ENCODE measurements at places on chromosomes 6 and 20.

DNA sequence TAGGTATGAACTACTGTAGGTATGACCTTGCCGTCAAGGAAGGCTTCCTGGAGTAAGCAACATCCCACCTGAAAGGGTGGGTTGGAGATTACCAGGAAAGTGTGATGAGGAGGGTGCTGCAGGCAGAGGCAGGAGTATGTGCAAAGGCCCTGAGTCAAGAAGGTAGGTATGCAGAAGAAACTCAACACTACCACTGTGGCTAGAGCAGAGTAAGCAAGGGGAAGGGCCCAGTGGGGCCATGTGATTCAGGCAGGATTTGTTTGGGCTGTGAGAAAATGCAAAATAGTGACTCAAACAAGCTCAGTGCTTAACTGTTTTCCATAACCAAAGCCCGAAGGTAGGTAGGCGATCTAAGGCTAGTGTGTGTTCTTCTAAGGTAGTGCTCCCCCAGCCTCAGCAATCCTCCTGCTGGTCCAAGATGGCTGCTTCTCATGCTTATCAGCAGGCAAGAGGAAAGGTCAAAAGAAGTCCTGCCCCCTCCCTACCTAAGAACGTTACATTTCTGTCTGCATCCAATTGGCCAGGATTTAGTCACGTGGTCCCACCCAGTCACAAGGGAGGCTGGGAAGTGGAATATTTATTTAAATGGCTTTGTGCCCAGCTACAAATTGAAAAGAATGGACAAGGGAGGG lies 36.2 kb upstream of the HMGA1 start:
- no peak for DNase-seq

DNA sequence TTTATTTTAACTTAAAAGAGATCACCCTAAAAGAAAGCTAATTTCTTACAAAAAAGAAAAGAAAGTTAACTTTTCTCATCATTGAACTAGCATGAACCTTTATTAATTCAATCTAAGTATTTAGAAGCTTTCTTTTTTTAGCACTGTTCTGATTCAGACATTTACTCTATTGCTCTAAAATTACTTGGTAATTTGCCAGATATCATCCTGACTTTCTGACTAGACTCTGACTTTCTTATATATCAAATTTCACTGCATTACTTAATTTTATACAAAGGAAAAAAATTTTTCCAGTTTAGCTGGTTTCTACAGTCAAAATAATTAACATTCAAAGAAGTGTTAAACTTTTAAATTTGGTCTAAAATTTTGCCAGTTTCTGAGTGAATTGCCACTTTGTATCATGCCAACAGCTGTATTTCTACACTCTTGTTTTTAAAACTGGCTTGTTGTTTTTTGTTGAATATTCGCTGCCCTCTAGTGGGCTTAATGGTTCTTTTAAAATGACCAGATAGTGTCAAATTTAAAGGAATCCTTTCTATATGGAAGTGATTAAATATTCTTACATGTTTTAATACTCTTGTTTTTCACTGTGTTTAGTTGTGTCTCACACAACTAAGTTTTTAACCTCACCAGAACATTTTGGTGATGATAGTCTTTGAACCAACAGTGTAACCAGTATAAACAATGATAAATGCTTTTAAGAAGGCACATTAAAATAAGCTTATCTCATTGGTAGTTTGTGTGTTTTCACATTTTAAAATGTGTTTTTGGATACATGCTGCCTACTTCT lies 102.0 kb downstream of the POPDC3 start:
- peak; percentile 54 for DNase-seq

- DNase-seq = peak; percentile 63
Observed at GRCh38 chr6:169156108-169156792, 97.4 kb downstream of the THBS2 start.

GRCh38 chr6:5274231-5274630 lies 12.9 kb downstream of the FARS2 start:
- DNase-seq = no peak

GRCh38 chr6:159193923-159194322 lies 24.7 kb downstream of the FNDC1 start:
- DNase-seq = peak; percentile 89

DNA sequence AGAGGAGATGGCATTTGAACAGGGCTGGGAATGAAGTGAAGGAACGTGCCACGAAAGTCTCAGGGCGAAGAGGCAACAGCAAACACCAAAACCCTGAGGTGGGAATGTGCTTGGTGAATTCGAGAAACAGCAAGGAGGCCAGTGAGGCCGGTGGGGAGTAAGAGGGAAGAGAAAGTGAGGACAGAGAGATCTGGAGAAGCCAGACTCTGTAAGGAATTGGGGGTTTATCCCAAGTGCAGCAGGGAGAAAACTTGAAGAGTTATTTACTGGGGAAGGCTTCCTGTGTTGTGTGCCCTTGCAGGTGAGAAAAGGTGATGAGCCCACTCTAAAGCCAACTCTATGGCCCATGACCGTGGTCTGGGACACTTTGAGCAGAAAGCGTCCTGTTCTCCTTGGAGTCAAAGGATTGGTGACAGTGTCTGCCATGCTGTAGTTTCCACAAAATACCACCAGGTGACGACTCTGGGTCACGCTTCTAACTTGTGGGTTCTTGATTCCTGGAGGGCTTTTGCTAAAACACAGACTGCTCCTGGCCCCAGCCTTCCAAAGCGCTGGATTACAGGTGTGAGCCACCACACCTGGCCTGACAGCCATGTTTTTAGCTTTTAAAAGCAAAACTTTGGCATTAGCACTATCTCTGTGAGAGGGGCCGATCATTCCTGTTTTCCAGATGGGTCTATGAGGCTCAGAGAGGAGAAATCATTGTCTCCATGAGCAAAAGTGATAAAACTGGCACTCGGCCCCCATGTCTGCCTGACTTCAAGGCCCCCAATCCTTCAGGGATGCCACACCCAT lies 18.0 kb upstream of the CSNK2A1 start:
- peak; percentile 59 for DNase-seq

DNA sequence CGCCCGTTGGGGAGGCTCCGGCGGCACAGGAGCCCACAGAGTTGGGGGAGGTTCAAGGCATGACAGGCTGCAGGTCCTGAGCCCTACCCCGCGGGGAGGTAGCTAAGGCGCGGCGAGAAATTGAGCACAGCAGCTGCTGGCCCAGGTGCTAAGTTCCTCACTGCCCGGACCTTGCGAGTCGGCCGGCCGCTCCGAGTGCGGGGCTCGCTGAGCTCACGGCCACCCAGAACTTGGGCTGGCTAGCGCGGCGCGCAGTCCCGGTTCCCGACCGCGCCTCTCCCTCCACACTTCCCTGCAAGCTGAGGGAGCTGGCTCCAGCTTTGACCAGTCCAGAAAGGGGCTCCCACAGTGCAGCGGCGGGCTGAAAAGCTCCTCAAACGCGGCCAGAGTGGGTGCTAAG lies 23.9 kb upstream of the KIF13A start:
- DNase-seq = no peak

DNA sequence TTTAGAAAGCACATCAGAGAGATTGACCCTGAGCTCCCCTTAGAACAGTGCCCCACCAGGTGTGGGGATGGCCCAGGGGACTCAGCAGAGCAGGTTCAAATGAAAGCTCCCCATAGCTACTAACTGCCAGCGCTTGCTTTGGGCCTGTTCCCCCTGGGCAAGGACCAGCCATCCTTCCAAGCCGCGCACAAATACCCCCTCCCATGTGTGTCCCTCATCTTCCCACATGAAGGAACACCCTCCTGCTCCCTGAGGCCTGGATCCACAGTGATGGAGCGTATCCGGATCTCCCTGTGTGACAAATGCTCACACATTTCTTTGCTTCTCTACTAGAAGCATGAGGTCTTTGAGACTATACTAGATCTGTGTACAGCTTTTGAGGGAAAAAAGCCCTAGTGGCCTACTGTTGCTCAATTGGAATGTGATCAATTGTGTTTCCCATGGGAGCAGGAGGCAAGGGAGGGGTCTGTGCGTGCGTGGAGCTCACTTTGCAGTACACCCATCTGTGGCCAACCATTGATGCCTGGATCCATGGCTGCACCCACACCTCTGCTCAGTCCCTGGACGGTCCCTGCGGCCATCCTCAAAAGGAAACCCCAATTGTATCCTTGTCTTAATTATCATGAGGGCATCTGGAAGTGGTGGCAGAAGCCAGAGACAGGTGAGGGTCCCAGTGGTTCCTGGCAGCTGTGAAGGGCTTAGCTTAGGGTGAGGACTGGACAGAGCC lies 1.4 kb upstream of the RAET1G start:
- DNase-seq = no peak

GRCh38 chr20:15851576-15852215 lies 721.6 kb downstream of the KIF16B start:
- no peak for DNase-seq

GRCh38 chr6:67883500-67884366 lies 751.3 kb upstream of the ADGRB3 start:
- DNase-seq = no peak

- no peak for DNase-seq
Observed at GRCh38 chr6:131258816-131259476, 123.7 kb downstream of the AKAP7 start.

Data from AG10803 (cell line).